ENCODE measurements at places on chromosomes 12 and 14. TPM values are rescaled to one million over a fixed set of nuclear protein-coding genes. Genes with fewer than 3 reads are reported as not detected.
A peak's percentile ranks its signal among the peaks of the same experiment; 100 is the strongest.

Gene KRT77
- total RNA-seq = 0.57 TPM

DNA sequence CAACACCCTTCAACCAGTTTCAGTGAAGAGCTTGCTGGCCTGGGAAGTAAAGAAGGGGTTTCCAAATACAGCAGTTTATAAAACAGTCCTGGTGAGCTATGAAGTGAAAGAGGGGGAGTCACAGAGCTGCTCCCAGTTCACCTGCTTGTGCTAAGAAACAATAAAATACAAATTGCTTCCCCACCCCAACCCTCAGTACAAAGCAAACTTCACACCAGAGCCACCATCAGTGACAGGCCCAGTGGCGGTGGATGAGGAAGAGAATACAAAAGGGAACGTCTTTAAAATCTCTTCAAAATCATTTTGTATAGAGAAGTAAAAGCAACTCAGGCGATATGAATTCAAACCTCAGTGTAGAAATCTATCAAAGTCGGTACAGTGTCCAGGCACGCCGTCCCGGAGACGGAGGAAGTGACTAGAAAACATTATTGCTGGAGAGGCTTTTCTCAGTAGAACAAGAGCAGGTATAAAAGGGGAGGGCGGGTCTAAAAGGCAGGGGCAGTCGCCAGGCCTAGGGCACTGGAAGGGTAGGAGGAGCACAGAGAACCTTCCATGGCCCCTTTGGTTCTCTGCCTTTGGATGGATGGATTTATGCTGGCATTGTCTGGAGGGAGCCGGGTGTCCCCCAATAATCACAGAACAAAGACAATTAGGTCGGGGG, 10.5 kb upstream of the RPLP0 start:
- DNase-seq = no peak
- H3K27ac ChIP-seq = no peak overlapping the region
- peaks cover 24% of the 10 kb centered on the region for H3K36me3 ChIP-seq
- no peaks in the 10 kb centered on the region for H3K4me1 ChIP-seq
- no peak overlapping the region for H3K4me3 ChIP-seq
- no peaks in the 10 kb centered on the region for H3K27me3 ChIP-seq

DNA sequence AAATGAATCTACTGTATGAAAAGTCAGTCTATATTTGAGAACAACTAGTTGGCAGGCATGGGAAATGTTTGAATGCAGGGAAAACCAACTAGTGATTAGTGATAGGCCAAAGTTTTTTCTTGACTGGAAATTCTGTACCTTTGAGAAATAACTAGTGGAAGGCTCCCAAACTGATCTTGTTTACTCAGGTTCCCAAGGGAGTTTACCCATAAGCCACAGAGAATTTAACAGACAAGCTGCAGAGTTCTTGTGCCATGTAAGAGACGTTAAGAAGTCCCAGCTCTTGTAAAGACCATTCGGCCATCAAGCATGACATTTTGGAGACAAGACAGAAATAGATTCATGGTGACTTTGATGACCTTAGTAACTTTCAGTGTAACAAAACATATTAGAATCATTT, 1882.8 kb upstream of the SEL1L start:
- H3K27ac ChIP-seq = no peak overlapping the region
- no peak overlapping the region for H3K4me3 ChIP-seq
- H3K36me3 ChIP-seq = no peaks in the 10 kb centered on the region

DNA sequence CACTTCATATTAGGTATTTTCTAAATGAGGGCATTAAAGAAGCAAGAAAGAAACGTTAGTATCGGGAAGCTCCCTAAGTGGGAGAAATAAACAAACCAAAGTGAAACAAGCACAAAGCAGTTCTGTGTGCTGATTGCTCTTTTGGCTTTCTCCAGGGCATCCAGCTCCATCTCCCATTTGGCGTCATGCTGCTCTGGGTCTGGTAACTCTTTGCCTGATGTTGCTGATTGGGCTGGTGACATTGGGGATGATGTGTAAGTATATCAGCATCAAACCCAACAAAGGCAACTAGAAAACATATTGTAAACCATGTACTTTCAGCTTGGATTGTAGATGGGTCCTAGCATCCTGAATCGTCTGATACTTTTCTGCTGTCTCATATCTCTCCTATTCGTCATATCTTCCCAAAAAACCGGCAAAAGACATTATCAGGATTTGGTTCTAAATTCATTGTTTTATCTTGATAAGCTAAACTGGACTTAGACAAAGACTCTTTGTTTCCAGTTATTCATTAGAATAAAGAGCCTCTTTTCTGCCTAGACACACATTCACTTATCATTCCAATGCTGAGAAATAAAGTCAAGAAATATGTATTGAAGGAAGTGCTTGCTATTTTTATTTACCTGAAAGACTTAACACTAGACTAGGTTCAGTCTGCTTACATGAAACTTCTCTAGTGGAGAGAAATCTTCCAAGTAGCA, 2.4 kb downstream of the CLEC12B start:
- H3K27me3 ChIP-seq = no peaks in the 10 kb centered on the region
- H3K4me3 ChIP-seq = no peak overlapping the region
- no peaks in the 10 kb centered on the region for H3K4me1 ChIP-seq
- no peak for DNase-seq
- no peak overlapping the region for H3K27ac ChIP-seq
- no peaks in the 10 kb centered on the region for H3K36me3 ChIP-seq

Gene SPTB
- 2.7 TPM for total RNA-seq

- peaks cover 17% of the 10 kb centered on the region for H3K27me3 ChIP-seq
- no peak for DNase-seq
- H3K4me1 ChIP-seq = no peaks in the 10 kb centered on the region
- peak overlapping the region; percentile 49 for H3K4me3 ChIP-seq
These were observed 880 bp upstream of the FLRT2 start for GRCh38 chr14:85528897-85529631.

Gene TAS2R8
- total RNA-seq = not detected

Gene AJUBA
- 27.9 TPM for total RNA-seq

DNA sequence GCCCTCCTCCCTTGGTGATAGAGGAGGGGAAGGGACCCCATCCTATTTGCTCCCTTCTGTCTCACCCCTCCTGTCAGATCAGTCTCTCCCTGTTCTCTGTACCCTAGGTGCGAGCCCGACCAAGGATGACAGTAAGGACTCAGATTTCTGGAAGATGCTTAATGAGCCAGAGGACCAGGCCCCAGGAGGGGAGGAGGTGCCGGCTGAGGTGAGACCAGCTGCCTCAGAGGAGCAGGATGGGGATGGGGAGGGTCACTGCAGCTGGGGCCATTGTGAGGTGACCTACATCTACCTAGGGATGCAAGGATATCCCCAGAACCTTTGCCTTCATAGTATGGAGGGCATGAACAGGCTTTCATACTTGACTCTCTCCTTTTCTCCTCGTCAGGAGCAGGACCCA, 22.2 kb downstream of the AGAP2 start:
- H3K4me1 ChIP-seq = no peaks in the 10 kb centered on the region
- H3K27ac ChIP-seq = no peak overlapping the region
- H3K27me3 ChIP-seq = no peaks in the 10 kb centered on the region
- H3K4me3 ChIP-seq = no peak overlapping the region
- H3K36me3 ChIP-seq = peaks cover 26% of the 10 kb centered on the region

DNA sequence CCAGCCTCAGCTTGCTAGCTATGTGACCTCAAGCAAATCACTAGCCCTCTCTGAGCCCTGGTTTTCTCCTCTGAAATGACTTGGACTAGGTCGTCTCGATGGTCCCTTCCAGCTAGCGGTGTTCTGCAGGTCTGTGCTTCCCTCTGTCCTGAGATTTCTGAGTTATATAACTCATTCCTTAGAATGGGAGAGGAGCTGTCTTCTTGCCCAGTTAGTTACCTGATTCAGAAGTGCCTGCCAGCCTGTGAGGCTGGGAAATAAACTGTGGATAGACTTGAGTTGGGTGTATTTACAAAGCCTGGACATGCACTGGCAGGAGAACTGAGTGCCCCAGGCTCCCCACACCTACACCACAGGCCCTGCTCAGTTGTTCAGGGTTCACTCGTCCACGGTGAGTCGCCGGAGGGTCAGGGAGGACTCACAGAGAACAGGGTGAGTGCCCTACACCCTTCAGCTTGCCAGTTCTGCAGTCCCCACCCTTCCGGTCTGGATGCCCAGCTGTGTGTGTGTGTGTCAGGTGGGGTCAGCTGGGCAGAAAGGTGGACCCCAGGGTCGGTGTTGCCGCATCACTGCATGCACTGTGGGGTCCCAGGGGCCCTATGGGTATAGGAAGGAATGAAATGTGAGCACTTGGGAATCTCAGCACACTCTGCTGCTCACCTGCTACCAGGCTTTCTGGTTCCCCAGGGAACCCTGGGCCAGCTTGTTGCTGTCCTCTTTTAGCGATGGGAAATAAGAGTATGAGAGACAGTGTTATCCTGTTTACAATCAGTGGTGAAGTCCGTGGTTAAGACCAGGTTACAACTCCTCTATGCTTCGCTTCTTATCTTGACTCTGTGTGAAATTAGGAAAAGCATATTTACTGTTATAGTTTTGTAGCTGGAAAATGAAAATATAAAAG, 348.2 kb downstream of the DPF3 start:
- no peaks in the 10 kb centered on the region for H3K36me3 ChIP-seq
- no peaks in the 10 kb centered on the region for H3K4me1 ChIP-seq
- DNase-seq = no peak
- H3K4me3 ChIP-seq = no peak overlapping the region
- H3K27ac ChIP-seq = no peak overlapping the region

GRCh38 chr12:99822273-99822672, 162.5 kb downstream of the ANKS1B start:
- H3K36me3 ChIP-seq = no peaks in the 10 kb centered on the region
- H3K27me3 ChIP-seq = no peaks in the 10 kb centered on the region
- no peak for DNase-seq
- no peak overlapping the region for H3K27ac ChIP-seq
- no peak overlapping the region for H3K4me3 ChIP-seq

Gene TPCN1
- 65.3 TPM for total RNA-seq

DNA sequence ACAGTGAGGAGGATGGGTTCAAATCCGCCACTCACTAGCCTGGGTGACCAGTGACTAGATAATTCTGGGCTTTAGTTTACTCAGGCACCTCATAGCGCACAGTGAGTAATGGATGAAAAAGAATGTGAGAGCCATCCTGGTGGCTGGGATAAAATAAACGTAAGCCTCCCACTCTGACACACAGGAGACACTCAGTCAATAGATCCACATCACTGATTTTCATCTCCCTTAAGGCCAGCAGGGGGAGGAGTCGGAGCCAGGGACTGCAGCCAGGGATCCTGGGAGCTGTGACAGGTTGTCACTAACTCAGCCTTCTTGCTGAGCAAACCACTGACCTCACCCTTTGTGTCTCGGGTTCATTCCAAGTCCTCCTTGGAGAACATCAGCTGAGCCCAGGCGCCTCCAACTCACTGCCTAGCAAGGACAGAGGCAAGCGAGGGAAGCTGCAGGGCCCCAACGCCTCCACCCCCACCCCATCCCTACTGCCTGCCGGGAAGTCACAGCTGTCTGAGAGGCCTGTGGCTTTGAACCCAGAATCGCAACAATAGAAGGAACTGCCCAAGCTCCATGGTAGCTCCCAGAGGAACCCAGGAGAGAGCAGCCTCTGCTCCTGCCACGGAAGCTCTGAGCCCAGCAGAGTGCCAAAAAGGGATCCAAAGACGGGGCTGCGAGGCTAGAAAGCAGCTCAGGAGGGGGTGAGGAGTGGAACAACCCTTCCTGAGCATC, 30.7 kb downstream of the PXN start:
- H3K4me1 ChIP-seq = peaks cover 40% of the 10 kb centered on the region
- no peak overlapping the region for H3K4me3 ChIP-seq
- H3K27me3 ChIP-seq = no peaks in the 10 kb centered on the region
- DNase-seq = peak; percentile 67
- peak overlapping the region; percentile 78 for H3K27ac ChIP-seq

DNA sequence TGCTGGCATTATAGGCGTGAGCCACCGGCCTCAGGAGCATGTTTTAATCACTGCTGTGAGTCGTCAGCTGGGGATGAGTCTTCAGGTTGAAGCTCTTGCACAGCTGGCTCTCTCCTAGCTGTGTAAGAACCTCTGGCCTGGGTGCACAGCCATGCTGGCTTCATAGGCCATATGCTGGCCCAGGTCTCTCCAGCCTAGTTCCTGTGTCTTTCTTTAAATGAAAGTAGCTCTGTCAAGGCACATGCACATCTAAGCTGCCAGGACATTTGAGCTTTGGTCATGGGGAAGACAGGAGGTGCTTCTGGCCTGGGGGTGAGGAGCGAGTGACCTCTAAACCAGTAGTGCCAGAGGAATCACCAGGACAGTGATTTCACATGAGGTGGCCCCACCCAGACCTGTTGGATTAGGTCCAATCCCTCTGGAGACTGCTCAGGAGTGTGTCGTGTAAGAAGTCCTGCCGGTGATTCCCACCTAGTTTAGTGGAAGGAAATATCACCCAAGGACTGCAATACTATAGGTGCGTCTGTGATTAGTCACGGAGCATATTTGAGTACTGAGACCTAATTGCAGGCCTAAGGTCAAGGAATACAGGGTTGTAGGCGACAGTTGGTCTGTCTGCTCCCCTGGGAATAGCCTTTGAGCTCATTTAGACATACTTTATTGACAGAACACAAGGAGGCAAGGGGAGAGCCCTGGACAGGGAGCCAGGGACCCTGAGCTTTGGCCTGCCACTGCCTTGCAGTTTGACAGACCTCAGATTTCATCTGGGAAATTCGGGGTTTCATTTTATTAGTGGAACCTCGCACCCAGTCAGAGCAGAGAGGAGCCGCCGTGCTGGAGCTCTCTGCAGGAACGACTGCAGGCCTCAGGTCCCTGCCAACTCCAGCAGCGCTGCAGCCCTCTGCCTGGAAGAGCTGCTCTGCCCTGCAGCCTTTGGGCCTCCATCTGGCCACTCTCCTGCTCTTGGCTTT, 67.0 kb downstream of the ANKRD9 start:
- H3K27me3 ChIP-seq = no peaks in the 10 kb centered on the region
- peaks cover 13% of the 10 kb centered on the region for H3K36me3 ChIP-seq
- H3K27ac ChIP-seq = no peak overlapping the region
- H3K4me3 ChIP-seq = no peak overlapping the region
- no peak for DNase-seq

DNA sequence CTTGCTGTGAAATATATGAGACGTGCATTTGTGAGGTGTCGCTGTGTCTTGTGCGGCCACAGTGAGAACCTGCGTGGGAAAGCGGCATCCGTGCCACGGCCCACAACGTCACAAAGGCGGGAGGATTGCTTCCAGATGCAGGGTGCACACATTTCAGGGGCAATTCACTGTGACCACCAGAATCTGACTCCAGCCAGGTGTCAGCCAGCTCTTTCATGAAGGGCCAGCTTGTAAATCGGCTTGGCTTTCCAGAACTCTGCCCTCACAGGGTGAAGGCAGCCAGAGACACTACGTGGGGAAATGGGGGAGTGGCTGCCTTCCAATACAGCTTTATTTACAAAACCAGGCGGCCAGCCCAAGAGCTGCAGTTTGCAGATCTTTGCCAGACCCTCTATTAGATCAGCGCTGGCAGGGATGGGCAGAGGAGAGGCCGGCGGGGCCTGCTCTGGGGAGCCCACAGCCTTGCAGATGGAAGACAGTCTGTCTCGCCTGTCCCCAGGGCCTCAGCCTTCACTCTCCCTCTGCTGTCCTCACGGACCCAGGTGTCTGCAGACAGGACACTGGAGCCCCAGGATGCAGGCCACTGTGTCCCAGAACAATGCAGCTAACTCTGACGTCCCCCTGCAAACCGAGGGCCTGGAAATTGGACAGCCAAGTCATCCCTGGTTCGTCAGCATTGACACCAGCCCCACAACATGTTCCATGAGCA, 53.5 kb downstream of the ADGRD1 start:
- no peak overlapping the region for H3K4me3 ChIP-seq
- peak; percentile 21 for DNase-seq
- H3K27ac ChIP-seq = no peak overlapping the region
